ENCODE measurements at places on chromosomes 13 and 19.

- DNase-seq: no peak
These were observed 109.8 kb upstream of the FREM2 start for GRCh38 chr13:38577048-38577447.

DNA sequence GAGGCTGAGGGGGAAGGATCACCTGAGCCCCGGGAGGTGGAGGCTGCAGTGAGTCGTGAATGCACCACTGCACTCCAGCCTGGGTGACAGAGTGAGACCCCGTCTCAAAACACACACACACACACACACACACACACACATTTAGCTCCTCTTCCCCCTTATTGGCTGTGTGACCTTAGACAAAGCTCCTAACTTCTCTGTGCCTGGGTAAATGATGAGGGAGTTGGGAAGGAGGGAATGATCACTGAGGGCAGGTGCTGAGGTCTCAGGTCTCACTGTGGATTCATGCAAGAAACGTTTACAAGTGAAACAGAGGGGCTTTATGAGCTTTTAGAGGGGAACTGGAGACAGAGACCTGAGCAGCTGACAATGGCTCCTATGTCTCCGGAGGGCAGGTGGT, 16.9 kb upstream of the BCL3 start:
- DNase-seq: no peak

DNA sequence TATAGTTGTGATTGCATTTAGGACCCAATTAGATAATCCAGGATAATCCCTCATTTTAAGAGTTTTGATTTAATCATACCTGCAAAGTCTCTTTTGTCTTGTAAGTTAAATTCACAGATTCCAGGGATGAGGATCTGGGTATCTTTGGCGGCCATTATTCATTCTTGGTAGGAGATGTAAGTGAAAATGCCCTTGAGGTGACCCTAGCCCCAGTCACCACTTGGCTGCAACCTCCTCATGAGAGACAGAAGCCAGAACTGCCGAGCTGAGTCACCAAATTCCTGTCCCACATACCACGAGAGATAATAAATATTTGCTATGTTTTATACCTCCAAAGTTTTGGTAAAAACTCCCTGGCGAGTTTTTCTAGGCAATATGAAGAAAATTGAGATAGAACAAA, 389.4 kb downstream of the RFC3 start:
- no peak for DNase-seq

DNA sequence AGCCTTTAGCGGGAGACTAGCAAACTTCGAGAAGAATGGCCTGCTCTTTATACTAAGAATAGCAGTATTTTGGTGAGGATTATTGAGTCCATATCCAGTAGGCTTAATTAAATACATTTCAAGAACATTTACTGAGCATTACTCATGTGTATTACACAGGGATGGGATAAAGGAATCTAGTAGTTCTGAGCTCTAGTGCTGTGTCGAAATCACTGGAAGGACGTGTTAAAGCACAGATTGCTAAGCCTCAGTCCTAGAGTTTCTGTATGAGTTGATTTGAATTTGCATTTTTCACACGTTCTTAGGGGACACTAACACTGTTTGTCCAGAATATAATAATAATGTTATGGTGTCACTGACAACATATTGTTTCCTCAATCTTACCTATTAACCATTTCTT, 9.0 kb downstream of the ZNF302 start:
- DNase-seq: no peak

DNA sequence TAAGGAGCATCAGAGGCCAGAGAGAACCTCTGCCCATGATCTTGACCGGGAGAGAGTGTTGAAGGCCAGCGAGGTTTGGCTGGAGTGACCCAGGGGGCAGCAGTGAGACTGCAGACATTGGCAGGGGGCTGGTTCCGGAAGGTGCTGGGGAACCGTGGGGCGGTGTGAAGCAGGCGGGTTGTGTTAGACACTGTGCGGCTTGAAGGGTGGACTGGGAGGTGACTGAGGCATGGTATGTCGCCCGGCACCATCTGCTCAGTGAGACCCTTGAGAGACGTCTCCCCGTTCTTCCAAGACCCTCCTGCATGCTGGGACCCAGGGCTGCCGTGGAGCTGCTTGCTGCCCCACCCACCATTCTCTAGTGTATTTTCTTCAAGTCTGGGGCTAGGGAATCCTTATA, 24.6 kb downstream of the CARM1 start:
- DNase-seq: no peak

DNA sequence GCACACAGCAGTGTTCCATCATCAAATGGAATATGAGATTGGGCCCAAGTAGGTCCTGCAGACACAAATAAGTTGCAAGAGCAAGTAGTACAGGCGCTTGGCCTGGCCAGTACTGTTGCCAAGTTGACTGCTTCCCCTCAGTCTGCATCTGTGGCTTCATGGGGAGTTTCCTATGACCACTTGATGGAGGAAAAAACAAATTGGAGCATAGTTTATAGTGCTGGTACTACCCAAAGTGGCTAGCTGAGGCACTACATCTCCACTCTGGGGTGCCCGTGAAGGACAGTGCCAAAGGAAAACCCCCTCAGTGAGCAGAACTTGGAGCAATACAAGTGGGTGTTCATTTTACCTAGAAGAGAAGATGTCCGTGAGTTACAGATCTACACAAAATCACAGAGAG, 10.6 kb upstream of the ALOX5AP start:
- no peak for DNase-seq

- DNase-seq: no peak
These were observed 14.6 kb downstream of the CCDC122 start for GRCh38 chr13:43864921-43865320.

- DNase-seq: peak; percentile 61
These were observed 309.3 kb upstream of the MAB21L1 start for GRCh38 chr13:35785576-35786303.

- DNase-seq: no peak
These were observed 41.4 kb downstream of the SUCLA2 start for GRCh38 chr13:47959468-47960247.

- no peak for DNase-seq
These were observed 227.9 kb upstream of the ARGLU1 start for GRCh38 chr13:106795847-106796246.

GRCh38 chr19:2586196-2586595, 110.3 kb downstream of the GADD45B start:
- DNase-seq: no peak

DNA sequence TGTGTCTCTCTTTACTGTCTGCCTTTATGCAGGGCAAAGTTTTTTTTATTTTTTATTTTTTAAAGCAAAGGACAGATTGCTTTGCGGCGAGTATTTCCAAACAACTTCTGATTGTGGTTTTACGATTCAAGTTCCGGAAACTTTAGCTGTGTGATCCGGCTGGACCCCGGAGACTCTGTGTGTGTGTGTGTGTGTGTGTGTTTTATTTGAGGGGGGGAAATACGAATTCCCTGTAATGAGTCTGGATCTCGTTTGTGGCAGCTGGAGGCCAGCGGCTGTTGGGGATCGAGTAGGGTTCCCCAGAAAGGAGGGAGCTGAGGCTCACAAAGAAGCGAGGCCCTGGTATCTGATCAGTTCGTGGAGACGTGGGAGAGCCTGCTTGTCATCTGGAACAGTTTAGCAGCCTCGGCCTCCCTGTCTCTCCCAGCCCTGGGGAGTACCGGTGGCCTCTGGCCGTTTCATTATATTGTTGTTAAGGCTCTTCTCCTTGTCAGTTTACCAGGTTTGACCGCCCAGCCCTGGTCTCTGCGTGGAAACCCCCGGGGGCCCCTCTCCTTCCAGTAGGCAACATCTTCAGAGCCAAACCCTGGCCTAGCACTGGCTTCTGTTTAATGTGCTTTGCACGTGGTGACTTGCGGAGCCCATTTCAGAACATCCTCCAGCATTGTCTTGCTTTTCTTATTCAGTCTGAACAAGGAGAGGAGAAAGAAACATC, 1.3 kb downstream of the FARP1 start:
- peak; percentile 4 for DNase-seq

GRCh38 chr19:55651236-55651635, 3.2 kb downstream of the CCDC106 start:
- no peak for DNase-seq

DNA sequence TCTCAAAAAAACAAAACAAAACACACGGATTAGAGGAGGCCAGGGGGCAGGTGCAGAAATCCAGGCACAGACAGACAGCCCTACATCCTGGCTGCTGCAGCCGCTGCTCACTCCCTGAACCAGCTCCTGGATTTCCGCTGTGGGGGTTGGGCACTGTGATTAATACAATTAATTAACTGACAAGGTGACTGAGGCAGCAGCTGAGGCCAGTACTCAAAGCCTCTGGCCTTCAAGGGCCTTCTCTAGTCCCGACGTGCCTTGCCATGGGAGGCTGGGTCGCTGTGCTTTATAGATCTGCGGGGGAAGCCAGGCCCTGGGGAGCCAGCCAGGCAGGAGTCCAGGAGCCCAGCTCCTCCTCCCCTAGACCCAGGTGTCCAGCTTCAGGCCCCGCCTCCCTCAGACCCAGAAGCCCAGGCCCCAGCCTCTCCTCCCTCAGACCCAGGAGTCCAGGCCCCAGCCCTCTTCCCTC, 4.6 kb downstream of the NECTIN2 start:
- DNase-seq: no peak

Measured in NCI-H524 (cell line).